ENCODE measurements at places on chromosomes 16 and 17.

DNA sequence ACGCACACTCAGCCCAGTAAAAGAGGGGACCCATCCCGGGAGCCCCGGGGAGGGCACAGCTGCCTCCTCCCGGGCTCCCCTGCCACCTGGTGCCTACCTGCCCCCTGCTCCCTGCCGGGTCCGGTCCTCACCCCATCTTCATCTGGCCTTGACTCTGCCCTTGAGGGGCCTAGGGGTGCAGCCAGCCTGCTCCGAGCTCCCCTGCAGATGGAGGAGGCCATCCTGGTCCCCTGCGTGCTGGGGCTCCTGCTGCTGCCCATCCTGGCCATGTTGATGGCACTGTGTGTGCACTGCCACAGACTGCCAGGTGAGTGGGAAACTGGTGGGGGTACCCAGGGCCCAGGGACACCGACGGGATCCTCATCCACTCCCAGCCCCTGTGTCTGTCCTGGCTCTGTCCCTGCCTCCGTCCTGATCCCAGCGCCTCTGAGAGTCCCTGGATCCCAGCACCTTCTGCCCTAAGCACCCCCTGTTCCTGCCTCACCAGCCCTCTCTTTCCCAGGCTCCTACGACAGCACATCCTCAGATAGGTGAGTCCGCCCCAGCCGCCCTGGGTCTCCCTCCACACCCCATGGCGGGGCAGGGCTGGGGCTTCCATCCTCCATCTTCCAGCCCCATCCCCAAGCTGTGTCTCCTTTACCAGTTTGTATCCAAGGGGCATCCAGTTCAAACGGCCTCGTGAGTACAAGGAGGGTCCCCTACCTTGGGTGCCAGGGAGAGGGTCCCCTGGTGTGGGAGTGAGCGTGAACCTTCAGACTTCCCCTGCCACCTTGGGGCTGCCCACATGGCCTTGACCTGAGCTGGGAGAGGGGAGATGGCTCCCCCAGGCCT, 574 bp downstream of the LAT start:
- no peak for DNase-seq

GRCh38 chr16:2792940-2793339, 5.3 kb upstream of the PRSS41 start:
- no peak for DNase-seq

DNA sequence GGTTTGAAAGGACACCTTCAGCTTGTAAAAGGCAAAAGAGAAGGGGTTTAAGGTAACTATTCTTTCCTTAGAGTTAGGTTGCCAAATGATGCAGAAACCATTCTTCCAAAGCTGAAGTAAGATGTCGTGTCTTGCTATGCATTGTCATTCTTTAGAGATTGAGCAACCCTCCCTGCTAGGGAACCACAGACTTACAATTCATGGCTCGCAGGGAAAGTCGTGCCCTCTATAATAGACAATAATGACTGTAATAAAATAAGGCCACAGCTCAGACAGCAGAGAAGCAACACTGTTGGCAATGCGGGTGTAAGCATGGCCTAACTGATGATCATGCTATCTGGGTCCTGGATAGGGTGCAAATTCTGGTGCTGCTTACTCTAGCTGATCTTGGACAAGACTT, 129.6 kb upstream of the CDH13 start:
- DNase-seq: no peak

DNA sequence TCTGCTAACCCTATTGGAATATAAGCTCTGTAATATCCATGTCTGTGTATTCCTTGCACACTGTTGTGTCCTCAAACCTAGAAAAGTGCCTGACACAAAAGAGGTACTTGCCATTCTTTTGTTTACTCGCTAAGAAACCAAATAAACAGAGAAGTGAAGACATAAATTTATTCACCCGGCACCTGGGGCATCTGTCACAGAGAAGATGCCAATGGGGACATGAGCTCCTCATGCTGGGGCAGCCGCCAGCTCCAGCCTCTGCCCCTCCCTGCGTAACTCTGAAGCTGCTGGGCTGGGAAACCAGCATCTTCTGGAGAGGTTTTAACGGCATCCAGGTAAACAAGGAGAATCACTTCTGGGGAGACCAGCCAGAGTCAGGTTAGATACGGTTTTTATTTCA, 15.1 kb upstream of the CDRT4 start:
- DNase-seq: no peak

- peak; percentile 8 for DNase-seq
Measured at GRCh38 chr17:48335858-48336500, 94.0 kb downstream of the SKAP1 start.

DNA sequence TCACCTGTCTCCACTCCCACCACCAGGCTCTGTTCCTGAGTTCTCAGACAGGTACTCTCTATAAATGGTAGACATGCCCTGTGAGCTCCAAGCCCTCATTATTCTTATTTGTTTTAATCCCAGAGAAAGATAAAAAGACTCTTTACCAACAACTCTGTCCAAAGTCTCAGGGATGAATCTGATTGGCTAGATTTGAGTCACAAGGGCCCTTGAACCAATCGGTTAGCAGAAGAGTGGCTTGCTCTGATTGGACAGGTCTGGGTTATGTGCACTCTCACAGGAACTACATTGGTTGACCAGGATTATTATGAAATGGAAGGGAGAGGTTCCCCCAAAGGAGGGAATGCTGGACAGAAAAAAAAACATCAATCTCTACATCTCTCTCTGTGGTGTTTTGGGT, 7.5 kb downstream of the COTL1 start:
- DNase-seq: no peak

- DNase-seq: no peak
Measured at GRCh38 chr17:37360632-37361031, 15.2 kb upstream of the C17orf78 start.
